Motor neuron (in vitro differentiated cells): ENCODE measurements at places on chromosomes 16 and 17. TPM values are rescaled to one million over a fixed set of nuclear protein-coding genes. Genes with fewer than 3 reads are reported as not detected.

Gene SLC2A4
- total RNA-seq, result 0.19 and 0.27 TPM in 2 replicates

Gene CCDC40
- 10.6 and 14.7 TPM in 2 replicates for total RNA-seq

Gene ENPP7
- total RNA-seq, result 0.11 and 0.13 TPM in 2 replicates

Gene RAB11FIP4
- 37.2 and 44.2 TPM in 2 replicates for total RNA-seq

Gene RPA1
- 43.8 and 49.8 TPM in 2 replicates for total RNA-seq

Gene KRTAP9-2
- not detected in 2 replicates for total RNA-seq

Gene SLC35G6
- total RNA-seq, result 0.54 and 0.55 TPM in 2 replicates

Gene CHST4
- total RNA-seq, result 0.21 and 0.67 TPM in 2 replicates

Gene KRT40
- 0.19 TPM in 1 of 2 replicates, not detected in the other for total RNA-seq

Gene ZSCAN10
- total RNA-seq, result 0.71 and 1.5 TPM in 2 replicates

Gene ORC6
- total RNA-seq, result 6.0 and 8.8 TPM in 2 replicates

Gene RPUSD1
- 7.9 and 8.7 TPM in 2 replicates for total RNA-seq

Gene GUCY2D
- not detected in 2 replicates for total RNA-seq

Gene P3H4
- 12.1 and 17.7 TPM in 2 replicates for total RNA-seq

Gene ITGAD
- 0.36 TPM in 1 of 2 replicates, not detected in the other for total RNA-seq

Gene CD79B
- total RNA-seq, result not detected in 2 replicates

Gene WNT9B
- total RNA-seq, result 0.14 and 0.29 TPM in 2 replicates

Gene HSD17B1
- total RNA-seq, result 6.2 and 7.9 TPM in 2 replicates
